ENCODE measurements at places on chromosomes 11 and 22.
A peak's percentile ranks its signal among the peaks of the same experiment; 100 is the strongest.

- DNase-seq, result no peak
Measured at GRCh38 chr11:129458278-129458677, 82.6 kb downstream of the BARX2 start.

- no peak for DNase-seq
Measured at GRCh38 chr11:57630171-57630570, 19.5 kb downstream of the YPEL4 start.

GRCh38 chr11:121630041-121630440 lies 177.3 kb upstream of the SORL1-AS1 start:
- no peak for DNase-seq

GRCh38 chr11:77042111-77042726 lies 8.0 kb downstream of the B3GNT6 start:
- no peak for DNase-seq

DNA sequence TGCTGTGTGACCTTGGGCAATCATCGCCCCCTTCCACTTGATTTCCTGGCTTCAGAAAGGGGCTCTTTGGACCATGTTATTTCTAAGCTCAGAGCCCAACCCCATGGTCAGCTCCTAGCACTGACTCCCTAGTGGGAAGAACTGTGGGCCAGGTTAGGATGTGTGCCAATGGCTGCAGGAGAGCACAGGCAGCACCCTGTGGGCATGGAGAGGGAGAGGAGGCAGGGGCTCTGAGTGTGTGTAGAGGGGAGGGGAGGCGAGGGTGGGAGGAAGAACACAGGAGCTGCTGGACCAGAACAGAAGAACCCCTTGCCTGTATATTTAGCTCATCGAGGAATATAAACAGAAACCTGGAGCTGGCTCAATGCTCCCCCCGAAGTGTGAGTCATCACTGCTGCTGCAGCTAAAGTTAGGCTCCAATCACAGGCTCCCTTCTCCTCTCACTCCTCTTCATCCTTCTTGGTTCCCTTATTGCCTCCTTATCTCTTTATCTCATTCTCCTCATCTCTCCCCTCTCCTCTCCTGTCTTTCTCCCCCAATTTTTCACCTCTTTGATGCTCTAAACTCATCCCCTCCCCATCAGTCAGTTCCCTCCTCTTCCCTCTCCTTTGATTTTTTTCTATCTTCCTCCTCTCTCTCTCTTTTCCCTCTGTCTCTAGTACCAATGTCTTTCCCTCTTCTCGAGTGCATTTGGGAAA lies 14.5 kb upstream of the RPS19BP1 start:
- peak; percentile 31 for DNase-seq

GRCh38 chr22:48718818-48719500 lies 1108.7 kb downstream of the BRD1 start:
- DNase-seq, result no peak

Measured in anterior cingulate cortex (tissue), 58 donors.